Suppressor macrophage (primary cell): ENCODE measurements at places on chromosomes 3 and 15.

GRCh38 chr3:61358364-61358763 lies 107.1 kb upstream of the FHIT start:
- peak; percentile 92 for DNase-seq

GRCh38 chr3:133892541-133893231 lies 3.0 kb downstream of the RAB6B start:
- no peak for DNase-seq

DNA sequence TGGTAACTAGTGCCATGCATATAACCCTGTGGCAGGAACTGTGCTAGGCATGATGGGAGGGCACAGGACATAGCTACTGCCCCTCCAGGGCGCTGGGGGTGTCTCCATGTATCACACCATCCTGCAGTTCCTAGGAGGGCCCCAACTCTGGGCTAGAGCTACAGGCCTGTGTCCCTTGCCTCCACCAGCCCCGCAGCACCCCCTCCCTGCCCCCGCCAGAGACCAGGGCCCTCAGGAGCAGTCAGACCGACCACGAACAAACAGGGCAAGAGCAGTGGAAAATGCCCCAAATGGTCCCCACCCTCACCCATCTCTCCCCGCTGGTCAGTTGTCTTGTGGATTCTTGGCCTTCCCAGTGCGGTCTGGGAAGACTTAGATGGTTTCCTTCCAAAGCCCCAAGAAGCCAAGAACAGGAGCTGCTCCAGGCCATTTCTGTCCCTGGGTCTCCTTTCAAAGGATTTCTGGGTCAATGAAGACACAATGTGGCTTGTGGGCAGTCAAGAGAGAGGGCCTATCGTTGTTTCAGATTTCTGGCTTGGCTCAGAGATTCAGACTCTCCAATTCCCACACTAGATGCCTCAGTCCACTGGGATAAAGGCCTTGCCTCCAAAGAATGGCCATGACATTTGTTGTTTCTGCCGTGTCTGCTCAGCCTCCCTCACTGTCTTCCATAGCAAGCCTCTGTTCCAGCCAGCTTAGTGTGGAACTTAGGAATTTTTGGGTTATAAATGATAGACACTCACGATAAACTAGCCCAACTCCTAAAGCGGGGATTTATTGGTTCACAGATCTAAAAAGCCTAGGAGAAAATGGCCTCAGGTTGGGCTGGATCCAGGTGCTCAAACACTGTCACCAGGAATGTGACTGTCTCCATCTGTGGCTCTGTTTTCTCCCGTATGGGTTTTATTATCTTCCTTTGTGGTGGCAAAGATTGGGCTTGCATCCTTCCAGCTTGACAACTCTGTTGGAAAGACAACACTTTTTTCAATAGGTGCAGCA lies 80.6 kb downstream of the LSM3 start:
- DNase-seq: no peak

DNA sequence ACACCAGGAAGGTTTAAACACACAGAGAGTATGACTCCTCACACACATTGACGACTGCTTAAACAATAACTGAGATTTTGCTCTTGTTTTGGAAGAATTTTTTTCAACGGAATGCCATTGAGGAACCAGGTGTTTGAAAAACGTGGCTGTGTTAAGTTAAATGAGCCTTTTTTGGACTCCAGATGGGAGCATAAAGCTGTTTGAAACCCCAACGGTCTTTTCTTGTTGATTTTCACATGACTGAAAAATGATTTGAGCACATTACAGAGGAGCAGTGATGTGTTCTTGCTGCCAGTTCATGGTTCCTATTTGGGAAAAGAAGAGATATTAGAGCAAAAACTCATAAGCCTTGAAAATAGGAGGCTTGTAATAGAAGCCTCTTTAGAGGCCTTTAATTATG lies 97.8 kb upstream of the SELENOK start:
- no peak for DNase-seq

DNA sequence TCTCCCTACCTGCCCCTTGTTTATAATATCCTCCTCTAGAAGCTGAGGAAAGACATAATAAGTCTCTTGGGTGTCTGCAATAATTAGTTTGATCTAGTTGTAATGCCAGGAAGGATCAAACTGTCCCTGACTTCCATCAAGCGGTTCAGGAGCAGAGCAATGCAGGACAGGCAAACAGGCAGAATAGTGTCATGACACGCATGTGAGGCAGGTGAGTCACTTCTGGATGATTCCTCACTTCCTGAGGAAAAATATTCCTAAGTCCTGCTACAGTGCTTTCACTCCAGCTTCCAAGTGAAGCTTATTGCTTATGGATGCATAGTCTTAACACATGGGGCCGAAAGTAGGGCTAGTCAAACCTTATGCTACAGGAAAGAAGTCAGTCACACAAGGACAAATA lies 85.8 kb downstream of the GREM1 start:
- DNase-seq: no peak

DNA sequence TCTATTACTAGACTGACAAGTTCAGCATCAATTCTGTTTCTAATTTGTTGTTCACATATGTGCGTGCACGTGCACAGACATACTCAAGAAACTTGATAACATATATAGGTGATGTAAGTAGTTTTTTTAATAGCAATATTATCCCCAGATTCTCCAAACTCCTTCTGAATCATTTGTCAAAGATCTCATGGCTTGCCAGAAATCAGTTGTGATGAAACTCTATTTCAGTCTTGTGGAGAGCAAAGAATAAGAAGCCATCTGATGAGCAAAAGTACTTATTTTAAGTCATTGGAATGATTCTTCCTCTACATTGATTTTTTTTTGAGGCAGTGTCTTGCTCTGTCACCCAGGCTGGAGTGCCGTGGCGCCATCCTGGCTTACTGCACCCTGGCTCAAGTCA lies 167.0 kb upstream of the TBL1XR1 start:
- no peak for DNase-seq

- DNase-seq: peak; percentile 47
Observed at GRCh38 chr15:63402498-63403253, 21.0 kb upstream of the CA12 start.

GRCh38 chr15:72340366-72340765 lies 20.4 kb upstream of the CELF6 start:
- DNase-seq: peak; percentile 48

DNA sequence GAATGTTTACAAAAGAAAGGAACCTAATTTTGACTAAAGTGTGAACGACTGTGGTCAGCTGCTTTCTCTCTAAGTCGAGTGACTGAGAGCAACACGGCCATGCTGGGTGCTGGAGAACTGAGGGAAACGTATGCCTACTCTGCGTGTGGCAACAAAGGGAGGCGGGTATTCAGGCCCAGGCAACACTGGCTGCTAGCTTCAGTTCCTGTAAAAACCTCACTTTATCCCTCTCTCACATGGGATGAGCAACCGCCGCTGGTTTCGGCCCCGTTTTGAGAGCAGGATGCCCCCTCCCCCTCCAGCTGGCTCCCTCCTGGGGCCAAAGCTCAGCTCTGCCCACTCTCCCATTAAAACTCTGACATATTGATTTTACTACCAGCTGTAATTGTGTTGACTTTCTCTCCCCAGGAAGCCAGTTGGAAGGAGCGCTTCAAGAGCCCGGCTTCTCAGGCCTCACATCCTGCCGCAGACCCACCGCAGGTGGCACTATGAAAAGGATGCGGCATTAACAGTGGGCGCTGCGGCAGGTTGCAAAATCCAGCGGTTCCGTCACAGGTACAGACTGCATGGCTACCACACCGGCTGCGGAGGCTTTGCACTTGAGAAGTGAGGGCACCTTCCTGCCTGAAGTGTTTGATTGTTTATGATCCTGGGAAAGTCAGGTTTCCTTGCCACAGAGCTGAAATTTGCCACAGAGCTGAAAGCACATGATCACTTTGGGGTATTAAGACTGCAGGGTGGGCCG lies 12.7 kb downstream of the PLXND1 start:
- DNase-seq: peak; percentile 94

- peak; percentile 43 for DNase-seq
Observed at GRCh38 chr3:43327582-43327979, 41.2 kb downstream of the SNRK start.

GRCh38 chr3:65439641-65440284 lies 599.0 kb downstream of the MAGI1 start:
- DNase-seq: no peak

GRCh38 chr15:71199384-71200351 lies 84.4 kb downstream of the THSD4 start:
- DNase-seq: no peak

GRCh38 chr3:63927422-63928280 lies 15.5 kb upstream of the SCAANT1 start:
- peak; percentile 29 for DNase-seq

DNA sequence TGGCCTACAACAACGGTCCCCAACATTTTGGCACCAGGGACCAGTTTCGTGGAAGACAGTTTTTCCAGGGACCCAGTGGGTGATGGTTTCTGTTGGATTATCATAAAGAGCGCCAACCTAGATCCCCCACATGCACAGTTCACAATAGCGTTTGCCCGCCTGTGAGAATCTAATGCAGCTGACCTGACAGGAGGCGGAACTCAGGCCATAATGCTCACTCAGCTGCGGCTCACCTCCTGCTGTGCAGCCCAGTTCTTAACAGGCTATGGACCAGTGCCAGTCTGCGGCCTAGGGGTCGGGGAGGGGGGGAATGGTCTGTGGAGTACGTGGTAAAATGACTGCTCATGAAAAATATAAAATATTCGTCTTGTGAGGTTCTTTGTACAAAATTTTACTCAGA lies 518.5 kb upstream of the CADM2 start:
- no peak for DNase-seq

DNA sequence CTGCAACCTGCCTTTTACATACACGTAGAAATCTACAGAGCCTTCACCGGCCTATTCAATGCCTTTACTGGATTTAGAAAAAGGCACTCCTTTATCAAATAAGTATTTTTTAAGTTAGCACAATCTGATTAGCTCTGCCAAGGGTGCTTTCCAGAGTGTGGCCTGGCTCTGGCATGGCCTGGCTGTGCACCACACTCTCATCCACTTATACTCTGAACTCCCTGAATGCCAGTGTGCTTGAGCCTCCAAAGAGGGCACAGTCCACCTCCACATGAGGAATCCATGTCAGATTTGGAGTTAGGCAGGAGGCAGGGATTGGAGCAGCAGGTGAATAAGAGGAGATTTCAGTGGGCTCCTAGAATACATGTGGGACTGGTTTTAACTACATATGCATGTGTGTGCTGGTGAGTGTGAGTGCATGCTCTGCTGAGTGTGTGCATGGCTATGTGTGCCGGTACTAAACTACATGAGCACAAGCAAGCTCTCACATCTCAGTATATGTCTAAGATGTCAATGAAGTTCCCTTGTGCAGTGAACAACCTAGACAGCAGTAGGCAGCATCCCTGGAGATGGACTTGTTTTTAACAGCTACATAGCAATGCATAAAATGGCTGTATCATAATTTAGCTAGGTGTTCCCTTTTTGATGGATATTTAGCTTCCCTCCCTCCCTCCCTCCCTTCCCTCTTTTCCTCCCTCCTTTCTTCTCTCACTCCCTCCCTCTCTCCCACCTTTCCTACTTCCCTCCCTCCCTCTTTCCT lies 17.8 kb upstream of the ZFAND6 start:
- DNase-seq: no peak

DNA sequence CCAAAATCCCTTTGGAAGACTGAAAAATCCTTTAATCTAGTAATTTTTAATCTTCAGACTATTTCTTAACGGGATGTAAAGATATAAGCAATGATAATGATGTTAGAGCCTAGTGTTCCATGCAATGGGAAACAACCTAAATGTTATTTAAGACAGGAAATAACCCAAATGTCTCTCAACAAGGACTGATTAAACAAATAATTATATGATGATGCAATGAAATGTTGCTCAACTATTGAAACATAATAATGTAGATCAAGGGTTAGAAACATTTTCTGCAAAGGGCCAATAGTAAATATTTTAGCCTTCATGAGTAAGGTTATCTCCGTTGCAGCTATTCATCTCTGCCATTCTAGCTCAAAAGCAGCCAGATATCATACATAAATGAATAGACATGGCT lies 275.4 kb downstream of the NEK10 start:
- no peak for DNase-seq

DNA sequence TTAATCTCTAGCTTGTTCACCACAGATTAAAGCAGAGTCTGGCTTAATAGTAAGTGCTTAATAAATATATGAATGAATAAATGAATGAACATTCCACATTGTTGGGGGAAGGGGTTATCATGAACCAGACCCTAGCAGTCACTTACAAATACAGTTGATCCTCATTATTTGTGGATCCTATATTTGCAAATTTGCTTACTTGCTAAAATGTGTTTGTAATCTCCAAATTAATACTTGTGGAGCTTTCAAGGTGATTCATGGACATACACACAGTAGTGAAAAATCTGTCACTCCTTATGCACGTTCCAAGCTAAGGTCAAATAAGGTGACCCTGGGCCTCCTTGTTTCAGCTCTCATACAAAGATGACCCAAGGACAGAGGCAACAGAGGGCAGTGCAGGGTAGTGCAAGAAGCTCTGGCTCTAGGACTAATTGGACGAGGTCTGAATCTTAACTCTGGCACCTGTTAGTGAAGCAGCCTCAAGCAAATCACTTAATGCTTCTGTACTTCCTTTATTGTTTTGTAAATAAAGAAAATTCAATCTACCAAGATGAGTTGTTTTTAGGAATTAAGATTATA lies 112.8 kb upstream of the C2CD4B start:
- DNase-seq: no peak

GRCh38 chr15:85748729-85749128 lies 46.0 kb downstream of the KLHL25 start:
- DNase-seq: no peak

GRCh38 chr15:91407269-91407889 lies 307.3 kb downstream of the SV2B start:
- DNase-seq: no peak

- DNase-seq: peak; percentile 79
Observed at GRCh38 chr15:44698641-44699040, 12.5 kb downstream of the PATL2 start.

DNA sequence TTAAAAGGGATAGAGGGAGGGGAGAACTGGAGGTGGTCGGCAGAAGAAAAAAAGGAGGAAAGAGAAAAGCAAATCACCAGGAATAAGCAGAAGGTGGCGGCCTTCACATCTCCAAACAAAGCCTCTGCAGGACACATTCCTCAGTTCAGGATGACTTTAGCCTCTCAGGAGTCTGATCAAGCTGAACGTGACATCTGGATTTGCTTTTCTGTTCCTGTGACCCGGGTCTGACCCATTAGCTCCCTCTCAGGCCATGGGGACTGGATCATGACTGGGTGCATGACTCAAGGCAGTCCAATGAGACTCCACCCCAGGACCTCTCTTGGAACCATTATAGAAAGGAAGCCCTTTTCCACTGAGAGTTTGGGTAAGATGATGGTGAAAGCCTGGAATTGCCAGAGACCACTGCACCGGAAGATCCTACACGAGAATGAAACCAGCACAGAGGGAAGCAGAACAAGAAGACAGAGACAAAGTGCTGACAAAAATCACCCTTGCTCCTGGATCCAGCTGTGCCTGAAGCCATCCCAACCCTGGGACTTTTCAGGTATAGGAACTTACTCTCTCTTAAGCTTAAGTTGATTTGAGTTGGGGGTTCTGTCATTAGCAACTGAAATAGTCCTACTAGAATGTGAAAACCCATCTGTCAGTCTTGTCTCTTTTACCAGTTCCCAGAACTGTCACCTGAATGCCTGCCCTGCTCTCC lies 45.4 kb upstream of the RAD18 start:
- no peak for DNase-seq

DNA sequence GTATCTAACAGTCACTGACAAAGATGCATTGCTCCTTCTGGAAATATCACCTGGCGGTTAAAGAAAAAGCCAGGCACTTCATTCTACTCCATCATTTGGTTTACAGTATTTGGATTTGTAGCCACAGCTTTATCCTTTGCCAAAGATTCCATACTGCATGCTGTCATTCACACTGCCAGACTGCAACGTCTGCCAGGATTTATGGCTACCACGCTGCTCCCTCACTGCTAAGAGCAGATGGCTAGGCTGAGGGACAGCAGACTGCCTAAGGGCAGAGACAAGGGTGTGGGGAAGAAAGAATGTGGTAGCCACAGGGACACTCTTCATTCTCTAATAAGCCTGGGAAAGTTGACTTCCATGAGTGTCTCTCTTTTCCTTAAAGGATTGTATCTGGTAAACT lies 1047.0 kb downstream of the TUSC7 start:
- no peak for DNase-seq
